ENCODE measurements at places on chromosomes 4 and X.

GRCh38 chr4:153521999-153522801, 56.0 kb downstream of the TMEM131L start:
- no peak for DNase-seq

DNA sequence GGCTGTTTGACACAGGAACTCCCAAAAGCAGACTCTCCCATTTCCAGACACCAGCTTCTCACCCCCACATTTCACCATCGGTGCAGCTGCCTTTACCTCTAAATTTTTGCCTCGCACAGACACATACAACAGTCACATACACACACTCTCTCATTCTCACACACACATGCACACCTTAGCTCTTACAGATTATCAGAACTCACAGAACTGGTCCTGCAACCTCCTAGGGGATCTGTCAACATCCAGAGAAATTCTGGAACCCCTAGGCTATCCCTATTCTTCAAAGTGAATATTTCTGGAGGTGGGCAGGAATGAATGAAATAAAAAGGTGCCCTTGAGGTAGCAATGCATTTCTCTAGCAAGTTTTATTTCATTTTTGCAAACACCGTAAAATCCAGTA, 4.1 kb downstream of the HS6ST2 start:
- DNase-seq = no peak

DNA sequence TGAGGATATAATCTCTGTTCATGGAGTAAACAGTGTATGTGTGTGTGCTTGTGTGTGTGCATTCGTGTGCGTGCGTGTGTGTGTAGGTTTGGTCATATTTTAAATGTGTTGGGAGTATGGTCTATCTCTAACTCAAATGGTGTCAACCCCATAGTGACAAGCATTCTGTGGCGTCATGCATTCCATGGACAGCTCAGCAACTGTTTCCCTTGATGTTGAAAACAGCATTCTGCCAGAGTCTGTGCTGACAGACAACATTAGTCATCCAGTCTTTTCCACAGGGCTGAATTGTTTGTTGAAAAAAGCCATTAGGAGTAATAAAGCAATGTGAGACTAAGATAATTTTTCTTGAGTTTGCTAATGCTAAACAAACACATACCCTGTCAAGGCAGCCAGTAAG, 706.6 kb downstream of the PCDH19 start:
- no peak for DNase-seq

GRCh38 chr4:168028568-168028967, 63.8 kb upstream of the ANXA10 start:
- no peak for DNase-seq

- DNase-seq = no peak
Measured at GRCh38 chr4:6893449-6894085, 16.1 kb upstream of the TBC1D14 start.

- DNase-seq = no peak
Measured at GRCh38 chrX:1533058-1533457, 3.9 kb downstream of the P2RY8 start.

DNA sequence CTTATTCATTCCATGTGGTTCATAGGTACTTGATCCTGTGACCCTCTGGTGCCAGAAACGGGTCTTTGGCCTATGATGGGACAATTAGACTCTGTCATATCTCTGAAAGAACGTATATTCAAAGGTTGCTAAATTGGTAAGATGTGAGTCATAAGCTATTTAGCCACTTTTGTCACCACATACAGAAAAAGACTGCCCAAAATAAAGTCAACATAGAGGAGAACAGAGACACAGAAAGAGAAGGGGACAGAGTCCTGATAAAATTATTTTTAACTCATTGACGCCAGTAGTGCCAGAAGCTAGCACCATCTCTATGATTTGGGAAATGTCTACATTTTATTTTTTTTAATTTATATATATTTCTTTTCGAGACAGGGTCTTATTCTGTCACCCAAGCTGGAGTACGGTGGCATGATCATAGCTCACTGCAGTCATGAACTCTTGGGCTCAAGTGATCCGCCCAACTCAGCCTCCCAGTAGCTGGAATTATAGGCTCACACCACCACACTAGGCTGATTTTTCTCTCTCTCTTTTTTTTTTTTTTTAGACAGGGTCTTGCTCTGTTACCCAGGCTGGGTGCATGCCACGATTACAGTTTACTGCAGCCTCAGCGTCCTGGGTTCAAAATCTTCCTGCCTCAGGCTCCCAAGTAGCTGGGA, 92.1 kb upstream of the COX18 start:
- DNase-seq = no peak

GRCh38 chr4:123667991-123668390, 271.4 kb downstream of the SPRY1 start:
- DNase-seq = no peak

GRCh38 chr4:48727666-48728459, 52.2 kb downstream of the FRYL start:
- DNase-seq = no peak
